HT-29 (cell line): ENCODE measurements at places on chromosomes 6 and 20.

DNA sequence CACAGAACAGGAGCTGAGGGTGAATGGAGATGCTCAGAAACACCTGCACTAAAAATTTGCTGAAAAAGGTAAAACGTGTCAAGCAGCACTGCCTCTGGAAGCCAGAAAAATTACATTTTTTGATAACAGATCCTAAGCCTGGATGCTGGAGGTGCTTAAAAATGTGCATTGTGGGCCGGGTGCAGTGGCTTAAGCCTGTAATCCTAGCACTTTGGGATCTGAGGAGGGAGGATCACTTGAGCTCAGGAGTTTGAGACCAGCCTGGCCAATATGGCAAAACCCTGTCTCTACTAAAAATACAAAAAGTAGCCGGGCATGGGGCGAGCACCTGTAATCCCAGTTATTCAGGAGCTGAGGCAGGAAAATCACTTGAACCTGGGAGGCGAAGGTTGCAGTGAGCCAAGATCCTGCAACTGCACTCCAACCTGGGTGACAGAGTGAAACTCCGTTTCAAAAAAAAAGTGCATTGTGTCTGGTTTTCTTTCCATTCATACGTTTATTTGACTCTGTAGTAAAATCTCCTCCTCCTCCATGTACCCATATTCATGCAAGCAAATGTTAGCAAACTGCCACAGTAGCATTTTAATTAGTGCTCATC lies 587 bp upstream of the BTN3A1 start:
- no peak for DNase-seq

- no peak for DNase-seq
Observed at GRCh38 chr6:72675396-72675795, 53.5 kb downstream of the KCNQ5 start.

DNA sequence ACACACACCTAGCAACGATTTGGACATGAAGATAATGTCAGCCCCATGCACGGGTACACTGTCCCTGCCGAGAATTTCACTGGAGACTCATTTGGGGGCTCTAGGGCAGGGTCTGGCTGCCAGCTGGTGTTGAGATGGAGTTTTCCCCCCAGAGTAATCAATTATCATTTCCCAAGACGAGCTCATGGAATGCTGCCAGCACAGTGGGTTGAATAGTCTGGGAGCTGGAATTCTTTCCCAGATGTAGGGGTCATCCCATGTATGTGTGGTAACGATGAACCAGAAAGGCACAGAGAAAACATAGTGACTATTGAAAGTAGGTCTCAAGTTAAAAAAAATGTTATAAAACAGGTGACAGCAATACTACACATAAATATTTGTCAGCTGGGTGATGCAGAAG lies 579.9 kb downstream of the MAFB start:
- no peak for DNase-seq

DNA sequence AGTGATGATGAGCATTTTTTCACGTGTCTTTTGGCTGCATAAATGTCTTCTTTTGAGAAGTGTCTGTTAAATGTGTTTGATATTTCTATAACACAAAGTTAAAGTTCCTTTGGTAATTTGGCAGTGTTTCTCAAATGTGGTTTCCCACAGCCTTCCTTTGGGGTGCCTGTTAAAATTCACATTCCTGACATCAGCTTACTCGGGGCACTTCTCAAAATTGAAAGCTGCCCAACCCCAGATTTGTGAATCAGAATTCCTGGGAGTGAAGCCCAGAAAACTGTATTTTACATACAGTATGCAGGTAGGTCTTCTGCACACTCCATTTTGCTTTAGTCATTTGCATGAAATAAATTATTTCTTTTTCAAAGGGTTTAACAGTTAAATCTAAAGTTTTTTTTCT lies 207.9 kb downstream of the GMPR start:
- DNase-seq = no peak

DNA sequence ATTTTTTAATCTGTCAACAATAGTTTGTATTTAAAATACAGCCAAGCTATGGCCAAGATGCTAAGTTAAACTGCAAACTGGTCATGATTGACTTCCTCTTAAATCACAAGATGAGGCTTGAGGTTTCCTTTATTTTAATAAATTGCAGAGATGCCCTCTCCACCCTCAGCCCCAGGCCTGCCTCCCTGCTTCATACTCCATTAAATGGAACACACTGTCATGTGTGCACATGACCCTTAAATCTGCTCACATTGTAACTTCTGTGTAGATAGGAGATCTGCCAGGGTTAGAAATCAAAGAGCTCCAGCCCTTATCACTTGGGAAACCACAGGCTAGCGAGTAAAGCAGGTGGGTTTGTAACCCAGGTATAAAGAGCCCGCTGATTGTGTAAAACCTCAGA lies 20.8 kb downstream of the DUSP22 start:
- no peak for DNase-seq

GRCh38 chr6:107699697-107700325 lies 124.3 kb downstream of the SCML4 start:
- DNase-seq = no peak

DNA sequence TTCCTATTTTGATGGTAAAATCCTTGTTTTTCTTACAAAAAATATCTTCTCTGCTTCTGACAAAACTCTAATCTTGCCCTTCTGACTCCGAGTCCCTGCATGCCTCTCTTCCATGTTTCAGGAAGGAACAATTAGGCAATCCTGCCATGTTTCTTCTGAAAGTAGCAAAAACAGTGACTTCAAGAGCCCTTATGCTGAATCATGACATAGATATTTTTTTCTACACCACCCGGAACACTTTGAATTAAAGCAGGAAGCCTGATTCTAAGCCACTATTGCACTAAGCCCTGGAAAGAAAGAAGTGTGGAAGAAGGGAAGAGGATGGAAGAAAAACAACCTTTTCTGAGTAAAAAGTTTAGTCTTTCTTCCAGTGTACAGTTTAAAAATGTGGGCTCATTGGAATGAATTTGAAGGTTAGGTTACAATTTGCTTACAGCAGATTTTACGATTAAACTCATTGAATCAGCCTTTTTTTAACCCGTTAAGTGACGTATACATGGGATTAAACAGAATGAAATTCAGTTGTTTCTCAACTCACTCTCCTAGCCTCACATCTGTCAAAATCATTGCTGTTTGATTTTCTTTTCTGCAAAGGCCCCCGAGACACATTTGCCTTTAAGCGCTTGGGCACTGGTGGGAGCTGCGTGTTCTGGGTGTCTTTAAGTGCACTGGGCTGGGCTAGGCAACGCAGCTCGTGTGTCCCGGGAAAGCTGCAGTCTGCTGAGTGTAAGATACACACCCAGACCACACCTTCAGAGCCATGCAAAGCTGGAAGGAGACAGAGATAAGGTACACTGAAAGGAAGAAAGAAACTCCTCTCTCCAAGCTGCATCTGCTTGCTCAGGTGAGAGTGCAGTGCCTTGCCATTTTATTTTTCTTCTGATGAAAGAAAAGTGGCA lies 159.4 kb upstream of the CITED2 start:
- DNase-seq = no peak

DNA sequence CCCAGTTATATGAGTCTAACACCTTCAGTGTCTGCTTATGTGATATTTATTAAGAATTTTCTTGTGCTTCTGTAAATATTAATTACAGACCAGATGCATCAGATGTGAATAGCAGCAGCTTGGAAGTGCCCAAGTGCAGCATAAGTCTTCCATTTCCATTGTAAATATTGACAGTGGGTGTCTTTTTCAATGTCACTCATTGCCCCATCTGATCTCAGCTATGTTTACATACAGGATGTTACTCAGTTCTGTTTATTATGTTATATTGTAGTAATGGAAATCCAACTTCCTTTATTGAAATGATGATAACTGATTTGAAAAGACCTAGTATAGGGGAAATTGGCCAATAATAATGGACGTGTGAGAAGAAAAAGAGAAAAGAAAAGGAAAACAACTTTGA lies 296.7 kb downstream of the SAMD5 start:
- no peak for DNase-seq

DNA sequence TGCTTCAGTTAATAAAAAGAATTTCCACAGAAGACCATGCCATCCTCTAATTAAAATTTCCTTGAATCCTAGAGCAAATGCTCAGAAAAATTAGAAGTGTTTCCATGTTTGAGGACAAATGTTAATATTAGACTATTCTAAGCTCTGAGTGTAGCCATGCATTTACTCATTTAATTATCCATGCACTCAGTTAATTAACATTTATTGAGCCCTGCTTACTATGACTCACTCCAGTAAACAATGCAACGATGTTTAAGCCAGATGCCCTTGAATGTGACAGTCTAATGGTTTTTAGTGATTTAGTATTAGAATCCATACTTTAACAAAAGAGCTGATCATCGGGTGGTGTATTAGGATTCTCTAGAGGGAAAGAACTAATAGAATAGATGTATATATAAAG lies 37.3 kb upstream of the GJA1 start:
- DNase-seq = no peak

GRCh38 chr6:28771401-28772267 lies 152.2 kb downstream of the TRIM27 start:
- DNase-seq = no peak

GRCh38 chr6:152723398-152723797 lies 25.7 kb downstream of the MYCT1 start:
- no peak for DNase-seq

- DNase-seq = no peak
Observed at GRCh38 chr20:17572034-17572638, 2.3 kb downstream of the DSTN start.

GRCh38 chr6:293193-294174 lies 1.2 kb downstream of the DUSP22 start:
- peak; percentile 37 for DNase-seq
